Hypothalamus (tissue), 51 donors: ENCODE measurements at places on chromosomes 2 and 18.
A peak's percentile ranks its signal among the peaks of the same experiment; 100 is the strongest.

DNA sequence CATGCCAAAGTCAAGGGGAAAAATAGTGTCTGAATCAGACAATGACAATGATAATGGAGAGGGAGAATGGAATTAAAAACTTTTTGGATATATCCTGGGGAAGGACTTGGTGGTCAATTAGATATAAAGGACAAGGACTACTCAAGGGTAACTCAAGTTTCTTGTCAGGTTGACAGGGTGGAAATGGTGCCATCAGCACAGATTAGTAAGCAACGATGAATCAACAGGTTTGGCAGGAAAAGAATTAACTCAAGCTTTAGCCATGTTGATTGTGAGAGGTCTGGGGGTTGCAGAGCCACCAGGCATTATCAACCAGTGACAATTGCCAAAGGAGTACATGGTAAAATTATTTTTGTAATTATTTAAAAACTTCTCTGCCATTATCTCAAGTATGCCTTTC lies 35.8 kb upstream of the SPATS2L start:
- no peak for DNase-seq

DNA sequence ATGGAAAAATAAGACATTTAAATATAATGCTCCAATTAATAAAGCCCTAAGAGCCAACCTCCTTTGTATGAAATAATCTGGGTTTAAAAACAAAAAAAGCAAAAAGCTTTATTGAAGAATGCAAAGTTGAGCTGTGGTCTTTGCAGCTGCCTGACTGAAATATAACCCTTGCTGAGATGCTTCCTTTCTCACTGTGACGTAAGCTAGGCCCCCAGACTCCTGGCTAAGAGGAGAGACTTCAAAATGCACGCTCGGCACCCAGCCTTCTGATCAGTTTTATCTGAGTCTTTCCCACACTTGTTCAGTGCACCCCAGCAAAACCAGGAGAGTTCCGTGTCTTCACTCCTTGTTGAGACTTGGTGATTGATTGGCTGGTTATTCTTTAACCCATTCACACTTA lies 115.3 kb downstream of the BCL11A start:
- DNase-seq = no peak

- DNase-seq = peak; percentile 17
These were observed 344.6 kb upstream of the CHAC2 start for GRCh38 chr2:53422979-53423378.

DNA sequence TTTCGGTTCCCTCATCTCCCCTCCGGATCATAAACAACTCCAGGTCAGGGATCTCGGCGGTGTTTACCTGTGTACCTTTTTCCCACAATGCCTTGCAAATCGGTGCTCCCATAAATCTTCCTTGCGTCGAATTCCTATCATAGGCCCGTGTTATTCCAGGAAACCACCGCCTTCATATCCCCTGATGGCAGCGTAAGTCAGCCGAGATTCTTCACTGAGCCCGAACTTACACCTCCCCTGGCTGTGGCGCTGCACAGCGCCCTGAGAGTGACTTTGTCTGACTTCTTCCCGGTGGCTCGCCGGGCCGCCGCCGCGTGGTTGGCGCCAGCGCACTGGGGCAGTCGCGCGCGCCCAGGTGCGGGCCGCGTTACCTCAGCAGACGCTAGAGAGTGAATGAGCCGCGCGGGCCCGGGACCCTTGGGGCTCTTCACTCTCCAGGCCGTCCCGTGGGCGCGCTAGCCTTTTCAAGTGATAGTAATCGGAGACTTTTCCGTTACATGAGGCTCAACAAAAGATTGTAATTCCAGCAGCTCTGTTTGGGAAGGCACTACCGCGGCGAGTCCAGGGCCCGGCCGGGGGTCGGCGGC lies 101.6 kb downstream of the SPTBN1 start:
- DNase-seq = peak; percentile 43

DNA sequence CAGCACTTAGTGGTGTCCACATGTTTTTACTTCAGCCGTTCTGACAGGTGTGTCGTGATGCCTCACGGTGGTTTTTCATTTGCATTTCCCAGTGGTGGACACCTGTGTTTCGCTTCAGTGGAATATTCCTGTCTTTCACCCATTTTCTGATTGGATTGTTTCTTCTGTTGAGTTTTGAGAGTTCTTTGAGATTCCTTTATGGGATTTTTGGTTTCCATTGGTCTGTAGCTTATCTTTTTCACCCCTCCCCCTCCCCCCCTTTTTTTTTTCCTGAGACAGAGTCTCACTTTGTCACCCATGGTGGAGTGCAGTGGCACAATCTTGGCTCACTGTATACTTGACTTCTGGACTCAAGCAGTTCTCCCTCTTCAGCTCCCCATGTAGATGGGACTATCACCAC lies 8.0 kb downstream of the ANKRD23 start:
- DNase-seq = no peak

- DNase-seq = no peak
These were observed 301.7 kb downstream of the TCF4 start for GRCh38 chr18:55286257-55286825.

- no peak for DNase-seq
These were observed 46.3 kb upstream of the RALBP1 start for GRCh38 chr18:9428862-9429661.

DNA sequence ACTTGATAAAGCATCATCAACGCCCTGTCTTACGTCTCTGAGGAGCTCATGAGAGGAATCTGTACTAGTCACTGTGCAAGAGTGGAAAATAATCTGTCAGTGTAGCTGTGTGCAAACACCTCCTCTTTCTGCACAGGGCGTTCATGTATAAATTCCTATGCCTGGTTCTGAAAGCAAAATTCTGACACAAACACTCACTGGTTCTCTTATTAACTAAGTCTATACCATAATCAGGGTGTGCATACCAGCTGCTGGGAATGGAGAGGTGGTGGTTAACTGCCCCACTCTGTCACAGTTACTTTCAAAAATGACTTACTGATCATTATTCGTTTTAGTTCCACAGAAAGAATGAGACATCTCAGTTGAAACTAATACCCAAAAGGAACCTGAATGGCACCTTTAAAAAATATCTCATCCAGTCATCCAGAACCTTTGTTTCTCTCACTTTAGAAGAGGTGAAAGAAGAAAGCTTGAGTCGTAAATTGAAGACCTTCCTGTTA lies 35.7 kb downstream of the STK39 start:
- DNase-seq = no peak

DNA sequence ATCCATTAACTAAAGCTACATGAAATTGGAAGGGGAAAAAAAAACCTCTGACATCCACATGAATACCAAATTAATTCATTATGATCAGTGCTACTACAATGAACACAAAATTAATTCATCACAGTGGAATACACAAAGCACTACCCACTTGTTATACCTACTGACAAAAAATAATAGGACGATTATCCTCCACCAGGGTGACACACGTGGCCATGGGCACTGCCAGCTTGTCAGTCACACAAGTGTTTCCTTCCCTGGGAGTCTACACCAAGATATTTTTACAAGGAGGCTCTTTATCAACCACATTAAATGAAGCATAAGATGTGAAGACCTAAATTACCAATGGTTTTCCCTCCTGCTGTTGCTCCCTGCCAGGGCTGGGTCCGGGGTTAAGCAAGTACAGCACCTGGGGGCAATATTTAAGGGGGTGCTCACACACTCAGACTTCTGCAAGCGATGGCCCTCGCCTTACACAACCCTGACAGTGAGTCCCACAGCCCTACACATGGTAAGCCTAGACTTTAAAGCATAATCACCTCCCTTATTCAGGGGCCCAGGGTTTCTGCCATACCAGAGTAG lies 90.1 kb downstream of the TCF4 start:
- no peak for DNase-seq

GRCh38 chr2:197131558-197131855 lies 179.1 kb downstream of the ANKRD44 start:
- no peak for DNase-seq
